GM23248 (cell line): ENCODE measurements at places on chromosomes 11 and 22. TPM values are rescaled to one million over a fixed set of nuclear protein-coding genes. Genes with fewer than 3 reads are reported as not detected.
A peak's percentile ranks its signal among the peaks of the same experiment; 100 is the strongest.

- DNase-seq, result no peak
Observed at GRCh38 chr22:20647586-20648305, 126.2 kb upstream of the SERPIND1 start.

DNA sequence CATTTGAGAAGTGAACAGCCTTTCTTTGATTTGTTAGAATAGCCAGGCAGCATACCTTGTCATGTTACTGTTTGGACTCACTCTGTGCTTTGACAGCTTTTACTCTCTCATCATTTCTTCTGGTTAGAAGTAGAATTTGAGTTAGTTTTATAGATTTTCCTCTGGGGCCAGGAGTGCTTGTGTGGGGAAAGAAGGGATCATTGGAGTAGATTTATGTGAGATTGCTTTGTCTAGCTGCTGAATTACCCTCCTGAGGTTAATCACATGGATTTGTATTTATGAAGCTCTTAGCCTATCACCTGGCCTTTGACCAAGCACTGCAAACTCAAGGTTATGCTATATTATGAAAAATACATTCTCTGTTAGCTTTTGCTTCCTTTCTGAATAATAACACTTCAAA lies 54.3 kb downstream of the SWAP70 start:
- no peak for DNase-seq

The FAR1 gene
- total RNA-seq, result 48.4 and 56.1 TPM in 2 replicates

DNA sequence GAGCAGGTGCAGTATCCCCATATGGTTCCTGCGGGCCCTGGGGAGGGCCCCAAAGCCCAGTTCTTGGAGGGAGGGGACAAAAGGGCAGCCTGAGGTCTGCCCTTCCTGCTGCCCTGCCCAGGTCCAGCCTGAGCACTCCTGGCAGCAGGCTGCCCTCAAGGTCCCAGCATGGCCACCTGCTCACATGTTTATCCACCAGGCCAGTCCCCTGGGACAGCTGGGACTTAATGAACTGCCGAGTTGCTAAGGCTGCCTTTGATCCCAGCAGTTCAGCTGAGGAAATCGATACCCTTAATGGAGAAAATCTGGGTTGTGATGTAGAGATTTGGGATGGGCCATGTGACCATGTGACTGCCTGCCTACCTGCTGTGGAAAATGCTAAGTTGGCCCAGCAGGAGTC lies 146.2 kb downstream of the TRIM29 start:
- no peak for DNase-seq

DNA sequence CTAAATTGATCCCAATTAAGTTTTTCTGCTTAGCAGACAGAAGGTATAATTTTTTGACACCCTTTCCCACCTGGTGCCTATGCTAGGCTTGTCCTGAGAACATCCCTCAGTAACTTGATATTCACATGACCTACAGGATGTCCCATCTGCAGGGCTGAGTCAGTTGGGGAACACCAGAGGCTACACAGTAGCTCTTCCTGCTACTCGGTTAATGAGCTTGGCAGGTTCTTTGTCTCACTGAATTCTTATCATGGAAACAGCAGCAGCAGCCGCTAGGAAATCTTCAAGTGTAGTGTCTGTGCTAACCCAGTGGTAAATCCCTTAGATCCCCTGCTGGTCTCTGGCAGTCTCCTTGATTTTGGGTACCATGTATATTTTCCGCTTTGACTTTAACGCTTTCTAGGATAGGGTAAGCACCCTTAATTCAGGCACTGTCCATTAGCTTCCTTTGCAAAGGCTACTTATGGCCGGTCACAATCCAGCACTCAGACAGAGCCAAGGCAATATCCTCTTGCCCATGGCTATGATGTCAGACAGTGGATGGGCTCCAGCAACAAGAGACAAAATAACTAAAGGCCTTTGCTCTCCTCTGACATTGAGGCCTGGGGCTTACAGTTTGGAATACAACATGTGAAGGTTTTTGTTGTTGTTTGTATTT lies 8.5 kb downstream of the MRPL16 start:
- DNase-seq, result peak; percentile 62

The BDNF gene
- total RNA-seq, result 63.6 and 64.1 TPM in 2 replicates
